ENCODE measurements at places on chromosomes 2 and 18.

- DNase-seq, result no peak
Observed at GRCh38 chr18:74367905-74368304, 52.3 kb downstream of the C18orf63 start.

DNA sequence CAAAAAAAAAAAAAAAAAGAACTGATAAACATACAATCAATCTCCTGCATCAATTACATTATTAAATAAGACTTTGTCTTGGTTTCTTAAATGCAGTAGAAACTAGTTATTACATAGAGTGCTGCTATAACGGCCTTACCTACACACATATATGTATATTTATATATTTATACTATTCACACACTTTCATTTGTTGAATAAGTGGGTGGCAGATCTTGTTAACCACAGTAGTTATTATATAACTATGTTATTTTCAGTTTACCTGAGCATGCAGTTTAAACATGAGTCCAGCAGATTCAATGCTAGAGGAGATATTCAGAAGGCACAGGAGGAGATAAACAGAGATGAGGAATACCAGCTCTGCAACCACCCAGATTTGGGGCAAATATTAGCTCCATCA, 81.5 kb upstream of the CD226 start:
- DNase-seq, result no peak

DNA sequence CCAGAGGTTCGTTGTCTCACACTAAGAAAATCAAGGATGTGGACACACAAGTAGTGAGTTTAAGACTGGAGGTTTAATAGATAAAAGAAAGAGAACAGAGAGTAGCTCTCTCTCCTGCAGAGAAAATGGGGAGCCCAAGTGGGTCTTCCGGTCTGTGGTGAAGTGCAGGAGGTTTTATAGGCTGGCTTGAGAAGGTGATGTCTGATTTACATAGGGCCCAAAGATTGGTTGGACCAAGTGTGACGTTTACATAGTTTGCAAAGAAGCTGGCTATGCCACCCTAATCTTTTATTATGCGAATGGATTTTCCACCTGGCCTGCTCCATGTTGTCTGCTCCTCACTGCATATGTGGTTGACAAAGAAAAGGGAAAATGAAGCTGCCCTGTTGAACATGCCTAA, 430.4 kb upstream of the TRIB2 start:
- no peak for DNase-seq

DNA sequence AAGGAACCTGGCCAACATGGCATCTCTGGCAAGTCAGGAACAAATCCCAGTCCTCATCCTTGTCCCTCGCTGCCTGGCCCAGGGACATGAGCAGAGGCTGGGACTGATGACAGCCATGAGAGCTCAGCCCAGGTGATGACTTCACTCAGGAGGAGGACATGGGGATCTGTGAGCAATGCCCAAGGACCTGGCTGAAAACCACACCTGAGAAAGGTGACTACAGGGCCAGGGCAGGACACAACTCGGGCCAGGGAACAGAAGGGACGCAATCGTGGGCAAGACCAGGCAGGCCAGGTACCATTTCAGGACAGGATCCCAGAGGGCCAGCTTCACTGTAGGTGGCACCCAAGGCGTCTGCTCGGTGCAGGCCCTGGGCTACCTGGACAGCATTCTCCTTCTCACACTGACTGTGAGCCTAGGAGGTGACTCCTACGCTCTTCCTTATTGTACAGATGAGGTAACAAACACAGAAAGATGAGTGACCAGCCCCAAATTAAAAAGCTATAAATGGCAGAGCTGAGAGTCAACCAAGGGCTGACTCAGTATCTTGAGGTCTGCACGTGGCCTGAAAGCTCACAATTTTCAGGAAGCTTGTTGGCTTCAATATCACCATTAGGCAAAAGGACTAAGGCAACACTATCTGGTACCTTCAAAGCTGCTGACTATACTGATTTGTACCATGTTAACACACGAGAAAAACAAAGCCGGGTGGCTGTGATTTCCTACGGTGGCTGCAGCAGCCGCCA, 141.1 kb downstream of the EIPR1 start:
- no peak for DNase-seq

GRCh38 chr18:12328179-12328823, 20.3 kb downstream of the TUBB6 start:
- DNase-seq, result no peak

GRCh38 chr2:185608799-185609198, 129.8 kb upstream of the FSIP2 start:
- no peak for DNase-seq

GRCh38 chr2:58951722-58952121, 710.6 kb upstream of the FANCL start:
- DNase-seq, result no peak

GRCh38 chr2:86498468-86499260, 57.5 kb downstream of the KDM3A start:
- DNase-seq, result no peak

DNA sequence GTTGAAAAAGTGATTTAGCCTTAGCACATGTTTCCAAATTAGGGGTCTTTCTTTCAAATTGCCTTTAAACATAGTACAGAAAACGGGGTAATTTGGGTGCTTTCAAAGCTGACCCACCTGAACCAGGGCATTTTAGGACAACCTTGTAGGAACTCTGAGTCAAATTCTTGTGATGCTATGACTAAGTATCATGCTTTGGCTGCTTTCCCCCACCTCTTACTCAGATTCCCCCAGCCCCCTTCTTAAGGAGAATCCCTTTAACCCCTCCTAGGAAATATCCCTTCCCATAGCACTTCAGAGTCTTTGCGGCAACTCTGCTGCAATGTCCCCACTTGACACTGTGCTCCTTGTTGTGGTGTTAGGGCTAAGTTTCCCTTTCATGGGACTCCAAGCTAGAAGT, 18.6 kb upstream of the KLF7 start:
- no peak for DNase-seq

DNA sequence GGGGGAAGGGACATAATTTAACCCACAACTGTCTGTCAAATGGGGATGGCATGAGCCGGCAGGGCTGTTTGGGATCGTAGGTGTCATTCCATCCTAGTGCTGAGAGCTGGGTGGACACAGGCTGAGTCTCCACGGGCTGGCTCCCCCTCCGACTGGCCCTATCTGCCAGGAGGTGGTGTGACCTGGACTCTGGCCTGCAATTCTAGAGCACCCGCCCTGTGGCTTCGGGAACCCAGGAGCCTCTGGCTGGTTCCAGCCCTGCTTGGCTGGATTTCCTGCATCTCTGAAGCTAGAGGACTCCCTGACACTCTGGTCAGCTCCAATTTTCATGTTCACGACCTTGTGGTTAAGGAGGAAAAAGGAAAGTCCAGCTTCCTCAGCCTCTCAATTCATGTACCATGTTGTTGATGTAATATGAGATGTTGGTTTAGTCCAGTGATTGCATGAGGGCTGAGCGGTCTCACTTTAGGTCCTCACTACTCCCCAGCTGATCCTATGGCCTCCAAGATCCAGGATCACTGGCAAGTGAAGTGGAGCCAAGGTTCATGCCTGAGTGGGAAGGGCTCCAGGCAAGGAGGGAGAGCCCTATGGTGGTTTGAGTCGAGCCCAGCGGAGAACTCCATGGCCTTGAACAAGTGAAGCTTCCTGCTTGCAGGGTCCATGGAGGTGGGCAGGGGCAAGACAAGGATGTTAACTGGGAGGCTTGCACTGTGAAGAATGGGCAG, 169.1 kb downstream of the NDUFA10 start:
- DNase-seq, result no peak

GRCh38 chr2:3212061-3212362, 165.6 kb downstream of the EIPR1 start:
- no peak for DNase-seq

GRCh38 chr18:59062643-59063006, 77.1 kb upstream of the SEC11C start:
- no peak for DNase-seq

- no peak for DNase-seq
Observed at GRCh38 chr2:113133704-113134598, 6.6 kb downstream of the IL1RN start.

- no peak for DNase-seq
Observed at GRCh38 chr2:56262241-56262640, 78.5 kb downstream of the CCDC85A start.

DNA sequence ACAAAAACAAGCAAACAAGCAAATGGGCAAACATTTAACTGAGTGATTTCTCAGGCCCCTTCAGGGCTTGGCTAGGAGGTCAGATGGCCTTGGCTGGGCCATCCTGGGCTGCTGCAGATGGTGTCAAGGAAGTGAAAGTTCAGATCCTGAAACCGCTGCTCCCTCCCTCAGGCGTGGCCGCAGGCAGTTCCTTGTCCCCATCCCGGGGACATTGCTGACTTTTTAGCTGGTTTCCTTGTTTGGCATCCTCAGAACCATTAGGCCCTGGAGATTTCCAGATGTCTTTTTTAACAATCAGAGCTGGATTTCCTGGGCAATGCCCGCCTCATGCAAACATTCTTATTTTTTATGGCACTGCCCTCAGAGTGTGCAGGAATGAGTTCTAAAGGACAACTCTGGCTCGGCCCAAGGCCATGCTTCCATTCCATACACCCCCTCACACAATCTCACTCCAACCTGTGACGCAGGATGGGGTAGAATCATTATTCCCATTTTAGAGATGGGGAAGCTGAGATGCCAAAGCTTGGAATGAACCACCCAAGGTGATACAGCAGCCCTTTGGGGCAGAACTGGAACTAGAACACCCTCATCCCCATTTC, 86.1 kb upstream of the ZCCHC2 start:
- DNase-seq, result no peak

GRCh38 chr2:220226076-220226475, 598.6 kb downstream of the SLC4A3 start:
- DNase-seq, result no peak

- DNase-seq, result no peak
Observed at GRCh38 chr2:126703311-126703710, 47.4 kb downstream of the GYPC start.

- no peak for DNase-seq
Observed at GRCh38 chr2:113776949-113777348, 20.5 kb upstream of the SLC35F5 start.

- DNase-seq, result no peak
Observed at GRCh38 chr2:10717628-10718027, 3.8 kb upstream of the ATP6V1C2 start.

DNA sequence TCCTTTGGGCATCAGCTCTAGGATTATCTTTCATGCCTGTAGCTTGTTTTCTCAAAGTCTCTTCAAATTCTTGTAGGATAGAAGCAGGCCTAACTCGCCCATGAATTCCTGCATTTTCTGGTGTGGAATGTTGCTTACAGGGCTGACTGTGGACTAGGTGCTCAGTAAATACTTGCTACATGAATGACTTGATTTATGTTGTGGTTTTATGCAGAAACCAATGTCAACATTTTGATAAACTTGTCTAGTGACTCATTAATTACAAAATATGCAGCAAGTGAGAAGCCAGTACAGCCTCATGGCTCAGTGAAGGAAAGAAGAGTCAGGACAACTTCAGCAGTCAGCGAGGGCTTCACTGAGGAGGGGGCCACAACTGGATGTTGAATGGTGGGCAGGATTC, 110.6 kb upstream of the SIX2 start:
- no peak for DNase-seq

DNA sequence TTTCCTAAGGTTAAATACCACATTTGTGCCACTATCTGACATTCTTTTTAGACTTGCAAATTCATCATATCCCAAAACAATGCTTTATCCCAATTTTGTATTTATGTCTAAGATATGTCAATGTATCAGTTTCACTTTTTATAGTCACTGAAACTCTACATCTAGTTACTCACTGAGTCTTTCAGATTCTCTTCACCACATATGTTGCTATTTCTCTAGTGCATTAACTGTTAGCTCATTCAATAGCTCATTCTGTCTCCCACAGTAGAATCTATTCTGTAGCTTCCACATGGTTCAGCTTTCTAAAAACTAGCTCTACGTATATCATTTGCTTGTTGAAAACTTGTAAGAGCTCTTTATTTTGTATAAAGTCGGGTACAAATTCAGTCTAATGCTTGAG, 1420.6 kb upstream of the NXPH2 start:
- DNase-seq, result no peak

DNA sequence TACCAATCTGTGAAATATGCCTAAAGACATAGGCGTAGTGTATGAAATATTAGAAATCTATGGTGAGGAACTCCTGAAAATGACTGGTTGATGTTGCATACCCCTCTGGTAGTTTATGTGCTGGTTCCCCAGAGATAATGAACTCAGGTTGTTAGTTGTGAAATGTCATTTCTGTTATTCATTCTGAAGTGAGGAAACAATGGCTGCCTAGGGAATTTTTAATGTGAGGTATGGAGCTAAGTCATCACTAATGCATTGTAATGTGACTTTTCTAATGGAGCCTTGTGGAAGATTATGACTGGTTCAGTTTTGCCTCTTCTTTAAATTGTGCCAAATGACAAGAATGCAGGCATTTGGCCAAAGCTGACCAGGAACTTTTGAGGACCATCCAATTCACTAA, 61.6 kb upstream of the RAB27B start:
- no peak for DNase-seq

GRCh38 chr18:36078751-36079529, 11.6 kb upstream of the RPRD1A start:
- DNase-seq, result no peak

DNA sequence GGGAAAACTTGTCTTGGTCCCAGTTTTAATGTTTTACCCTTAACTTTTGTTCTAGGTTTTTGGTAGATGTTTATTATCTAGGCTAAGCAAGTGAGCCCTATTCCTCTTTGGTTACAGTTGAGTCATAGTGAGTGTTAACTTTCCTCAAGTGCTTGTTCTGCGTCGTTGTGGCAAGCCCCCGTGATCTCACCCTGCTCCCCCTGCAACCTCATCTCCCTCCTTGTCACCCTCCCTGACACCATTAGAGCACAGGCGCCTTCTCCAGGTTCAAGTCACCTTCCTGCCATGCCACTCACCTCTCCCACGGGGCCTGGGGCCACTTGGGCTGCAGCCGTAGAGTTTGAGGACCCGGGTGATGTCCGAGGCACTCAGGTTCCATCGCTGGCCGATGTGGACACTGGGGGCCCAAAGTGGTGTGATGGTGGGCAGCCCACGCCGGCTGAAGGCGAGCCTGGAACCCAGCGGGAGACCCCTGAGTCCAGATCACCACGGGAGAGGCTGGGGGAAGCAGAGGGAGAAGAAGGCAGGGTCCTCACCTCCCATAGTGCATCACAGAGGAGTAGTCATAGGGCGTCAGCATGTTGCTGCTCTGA, 8.7 kb downstream of the ASTL start:
- DNase-seq, result no peak

DNA sequence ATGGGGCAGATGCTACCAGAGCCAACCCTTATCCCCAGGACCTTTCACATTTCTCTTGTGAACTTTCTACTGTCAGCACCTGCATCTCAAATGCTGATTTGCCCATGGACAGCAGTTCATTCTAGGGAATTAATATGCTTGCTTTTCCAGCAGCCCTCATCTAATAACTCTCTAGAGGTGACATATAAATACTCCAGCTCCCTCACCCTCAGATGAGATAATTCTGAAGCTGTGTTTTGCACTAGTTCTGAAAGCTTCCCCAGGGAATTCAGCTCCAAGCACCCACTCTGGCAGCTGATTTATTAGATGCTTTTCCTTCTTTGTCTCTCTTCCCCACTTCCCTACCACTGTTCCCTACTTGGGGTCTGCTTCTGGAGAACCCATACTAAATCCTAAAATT, 62.1 kb downstream of the PLCL1 start:
- DNase-seq, result no peak
